Type B pancreatic cell (in vitro differentiated cells): ENCODE measurements at places on chromosomes 13 and 19. TPM values are rescaled to one million over a fixed set of nuclear protein-coding genes. Genes with fewer than 3 reads are reported as not detected.
A peak's percentile ranks its signal among the peaks of the same experiment; 100 is the strongest.

The MYO16 gene
- total RNA-seq, result 1.0 and 1.5 TPM in 2 replicates

DNA sequence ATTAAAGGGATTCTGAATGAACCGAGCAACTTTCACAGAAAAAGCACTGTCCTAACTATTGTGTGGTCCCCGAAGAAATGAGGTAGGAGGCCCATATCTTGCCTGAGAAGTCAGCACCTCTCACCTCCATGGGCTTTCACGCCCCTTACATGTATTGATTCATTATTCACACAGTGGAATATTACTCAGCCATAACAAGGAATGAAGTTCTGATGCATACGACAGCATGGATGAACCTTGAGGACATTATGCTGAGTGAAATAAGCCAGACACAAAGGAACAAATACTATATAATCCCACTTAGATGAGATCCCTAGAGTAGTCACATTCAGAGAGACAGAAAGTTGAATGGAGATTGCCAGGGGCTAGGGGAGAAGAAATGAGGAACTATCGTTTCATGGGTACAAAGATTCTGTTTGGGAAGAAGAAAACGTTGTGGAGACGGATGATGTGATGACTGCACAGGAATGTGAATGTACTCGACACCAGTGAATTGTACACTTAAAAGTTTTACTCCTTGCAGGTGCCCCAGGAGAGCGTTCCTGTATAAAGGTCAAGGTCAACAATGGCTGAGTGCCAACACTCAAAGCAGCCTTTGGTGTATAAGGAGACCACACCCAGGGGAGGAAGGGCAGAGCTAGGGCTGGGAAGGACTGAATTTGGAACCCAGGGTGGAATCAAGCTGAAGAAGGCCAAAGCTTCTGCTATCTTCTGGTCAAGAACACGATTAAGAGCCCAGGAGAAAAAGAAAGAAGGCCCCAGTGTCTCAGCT, 22.5 kb downstream of the ZIC5 start:
- H3K27ac ChIP-seq, result no peak overlapping the region
- H3K36me3 ChIP-seq, result no peaks in the 10 kb centered on the region
- no peak for DNase-seq
- H3K4me3 ChIP-seq, result peak overlapping the region; percentile 68
- peaks cover 76% of the 10 kb centered on the region for H3K27me3 ChIP-seq

DNA sequence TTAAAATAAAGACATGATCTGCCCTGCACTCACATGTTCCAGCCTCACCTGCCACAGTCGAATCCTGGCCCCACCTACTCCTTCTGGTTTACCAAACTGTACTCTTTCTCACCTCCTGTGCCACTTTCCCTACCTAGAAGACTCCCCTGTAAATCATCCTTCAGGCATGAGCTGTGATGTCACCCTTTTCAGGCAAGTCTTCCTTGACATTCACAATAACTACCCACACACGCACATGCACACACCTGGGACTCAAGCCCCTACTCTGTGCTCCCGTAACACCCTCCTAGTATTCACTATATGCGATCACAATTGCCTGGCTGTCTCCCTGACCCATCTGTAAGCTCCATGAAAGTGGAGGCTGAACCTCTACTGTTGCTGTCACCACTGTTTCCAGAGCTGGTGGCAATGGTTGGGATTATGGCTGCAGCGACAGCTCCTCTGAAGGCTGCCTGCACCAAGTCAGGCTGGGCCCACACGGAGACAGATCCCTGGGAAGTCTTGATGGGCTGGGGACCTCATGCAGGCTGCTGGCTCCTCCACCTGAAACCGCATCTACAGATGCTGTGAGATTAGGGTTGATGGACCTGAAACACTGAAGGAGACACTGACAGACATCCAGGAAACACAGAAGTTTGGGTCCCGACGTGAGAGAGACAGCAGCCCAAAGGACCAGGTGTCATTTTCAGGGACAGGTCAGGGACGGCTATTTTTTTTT, 611.1 kb downstream of the UQCRFS1 start:
- H3K36me3 ChIP-seq, result no peaks in the 10 kb centered on the region
- no peak overlapping the region for H3K27ac ChIP-seq
- peaks cover 23% of the 10 kb centered on the region for H3K4me1 ChIP-seq
- peaks cover 31% of the 10 kb centered on the region for H3K27me3 ChIP-seq
- no peak overlapping the region for H3K4me3 ChIP-seq

- no peak for DNase-seq
- no peaks in the 10 kb centered on the region for H3K4me1 ChIP-seq
- no peaks in the 10 kb centered on the region for H3K27me3 ChIP-seq
- H3K36me3 ChIP-seq, result no peaks in the 10 kb centered on the region
- no peak overlapping the region for H3K27ac ChIP-seq
Measured at GRCh38 chr19:21580101-21580500, 74.7 kb downstream of the ZNF429 start.

DNA sequence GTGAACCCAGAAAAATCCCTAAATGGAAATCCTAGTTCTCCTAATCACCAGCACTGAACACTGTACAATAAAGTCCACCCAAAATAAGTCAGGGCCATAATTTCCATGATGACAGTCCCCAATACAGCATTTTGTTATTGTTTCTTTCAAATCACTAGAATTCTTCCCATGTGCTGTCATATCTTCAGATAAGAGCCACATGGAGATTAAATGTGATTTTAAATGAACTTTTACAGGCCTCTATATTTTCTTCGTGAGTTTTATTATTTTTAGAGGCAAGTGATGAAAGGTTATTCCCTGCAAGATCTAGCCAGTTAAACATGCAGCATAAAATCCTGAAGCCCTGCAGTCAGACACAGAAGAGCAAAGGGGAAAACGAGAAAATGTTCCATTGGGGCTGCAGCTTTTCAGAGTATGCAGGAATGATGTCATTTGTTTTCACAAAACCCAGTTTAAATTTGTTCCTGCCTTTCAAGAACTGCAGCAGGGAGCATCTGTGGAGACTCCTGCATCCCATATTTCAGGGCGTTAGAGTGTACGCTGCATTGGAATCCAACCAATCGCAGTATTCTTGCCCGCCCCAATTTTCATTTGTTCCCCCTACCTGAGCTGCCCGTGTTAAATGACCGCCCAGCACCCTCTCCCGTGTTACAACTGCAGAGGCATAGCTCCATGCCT, 167.2 kb upstream of the KLF12 start:
- H3K27ac ChIP-seq, result no peak overlapping the region
- peaks cover 32% of the 10 kb centered on the region for H3K4me1 ChIP-seq
- H3K36me3 ChIP-seq, result no peaks in the 10 kb centered on the region

The EID2B gene
- 1.1 and 4.8 TPM in 2 replicates for total RNA-seq

DNA sequence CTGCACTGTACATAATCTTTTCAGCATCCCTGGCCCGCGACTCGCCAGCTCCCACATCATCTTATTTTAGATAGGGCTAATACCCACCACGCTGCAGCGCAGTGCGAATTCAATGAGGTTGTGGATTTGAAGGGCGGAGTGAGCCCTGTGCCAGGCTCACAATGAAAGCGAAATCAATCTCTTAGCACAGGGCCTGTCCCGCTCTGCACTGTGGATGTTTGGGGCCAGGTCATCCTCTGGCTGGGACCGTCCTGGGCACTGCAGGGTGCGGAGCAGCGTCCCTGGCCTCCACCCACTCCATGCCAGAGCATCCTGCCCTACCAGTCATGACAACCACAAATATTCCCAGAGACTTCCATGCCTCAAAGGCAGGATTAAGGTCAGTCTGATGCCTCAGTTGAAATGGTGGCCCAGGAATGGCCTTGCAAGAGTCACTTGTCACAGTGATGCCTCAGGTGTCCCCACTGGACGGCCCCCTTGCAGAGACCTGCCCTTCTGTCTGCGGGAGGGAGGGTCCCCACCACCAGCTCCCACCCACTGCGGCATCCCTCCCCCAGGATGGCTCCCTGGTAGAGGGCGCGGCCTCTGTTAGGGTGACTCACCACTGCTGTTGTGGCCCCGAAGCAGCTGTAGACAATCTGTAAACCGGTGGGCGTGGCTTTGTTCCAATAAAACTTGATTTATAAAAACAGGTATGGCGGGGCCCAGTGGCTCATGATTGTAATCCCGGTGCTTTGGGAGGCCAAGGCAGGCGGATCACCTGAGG, 5.6 kb downstream of the UHRF1 start:
- H3K27ac ChIP-seq, result peak overlapping the region; percentile 52
- peaks cover 14% of the 10 kb centered on the region for H3K4me1 ChIP-seq
- no peak for DNase-seq
- no peak overlapping the region for H3K4me3 ChIP-seq
- no peaks in the 10 kb centered on the region for H3K27me3 ChIP-seq

The FAM124A gene
- total RNA-seq, result 0.76 and 4.5 TPM in 2 replicates

DNA sequence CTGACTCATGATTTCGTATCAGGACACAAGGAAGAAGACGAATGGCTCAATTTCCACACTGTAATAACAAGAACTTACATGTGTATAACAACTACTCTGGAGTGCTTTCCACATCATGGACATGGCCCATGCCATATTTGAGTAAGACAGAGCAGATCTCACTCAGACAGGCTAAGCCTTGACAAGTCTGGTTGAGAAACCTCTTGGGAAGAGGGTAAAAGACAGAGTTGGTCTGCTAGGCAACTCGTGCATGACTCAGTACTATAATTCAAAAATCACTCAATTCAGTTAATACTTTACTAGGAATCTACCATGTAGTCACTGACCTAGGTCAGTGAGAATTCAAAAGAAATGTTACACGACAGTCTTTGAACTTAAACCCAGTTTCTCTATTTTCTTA, 5.7 kb upstream of the THSD1 start:
- peaks cover 7% of the 10 kb centered on the region for H3K4me1 ChIP-seq
- peaks cover 29% of the 10 kb centered on the region for H3K36me3 ChIP-seq
- H3K4me3 ChIP-seq, result no peak overlapping the region
- peak overlapping the region; percentile 0 for H3K27ac ChIP-seq
- no peak for DNase-seq

- H3K4me1 ChIP-seq, result no peaks in the 10 kb centered on the region
- DNase-seq, result no peak
- H3K4me3 ChIP-seq, result no peak overlapping the region
- peaks cover 19% of the 10 kb centered on the region for H3K36me3 ChIP-seq
Measured at GRCh38 chr13:106541826-106542225, 6.4 kb upstream of the EFNB2 start.

DNA sequence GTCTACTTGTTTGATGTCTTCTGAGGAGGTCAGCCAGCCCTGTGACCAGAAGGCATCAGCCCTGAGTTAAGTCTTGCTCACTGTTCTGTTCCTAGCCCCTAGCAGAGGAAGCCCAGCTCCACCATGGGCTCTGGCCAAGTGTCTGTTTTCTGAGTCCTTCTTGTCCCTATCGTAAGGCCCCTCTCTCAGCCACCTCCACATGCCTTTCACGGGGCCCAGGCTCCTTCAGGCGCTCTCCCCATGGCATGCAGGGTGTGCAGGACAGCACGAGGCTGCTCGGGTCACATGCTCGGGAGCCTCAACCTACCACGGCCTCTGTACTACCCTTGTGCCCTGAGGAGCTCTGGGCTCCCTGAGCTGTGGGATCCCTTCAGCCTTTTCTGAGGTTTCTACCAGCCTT, 47.8 kb upstream of the LATS2 start:
- no peaks in the 10 kb centered on the region for H3K27me3 ChIP-seq
- peak; percentile 55 for DNase-seq
- peaks cover 7% of the 10 kb centered on the region for H3K4me1 ChIP-seq
- H3K4me3 ChIP-seq, result no peak overlapping the region
- no peak overlapping the region for H3K27ac ChIP-seq
